Renal cortical epithelial cell (primary cell): ENCODE measurements at places on chromosomes 16 and 17.

DNA sequence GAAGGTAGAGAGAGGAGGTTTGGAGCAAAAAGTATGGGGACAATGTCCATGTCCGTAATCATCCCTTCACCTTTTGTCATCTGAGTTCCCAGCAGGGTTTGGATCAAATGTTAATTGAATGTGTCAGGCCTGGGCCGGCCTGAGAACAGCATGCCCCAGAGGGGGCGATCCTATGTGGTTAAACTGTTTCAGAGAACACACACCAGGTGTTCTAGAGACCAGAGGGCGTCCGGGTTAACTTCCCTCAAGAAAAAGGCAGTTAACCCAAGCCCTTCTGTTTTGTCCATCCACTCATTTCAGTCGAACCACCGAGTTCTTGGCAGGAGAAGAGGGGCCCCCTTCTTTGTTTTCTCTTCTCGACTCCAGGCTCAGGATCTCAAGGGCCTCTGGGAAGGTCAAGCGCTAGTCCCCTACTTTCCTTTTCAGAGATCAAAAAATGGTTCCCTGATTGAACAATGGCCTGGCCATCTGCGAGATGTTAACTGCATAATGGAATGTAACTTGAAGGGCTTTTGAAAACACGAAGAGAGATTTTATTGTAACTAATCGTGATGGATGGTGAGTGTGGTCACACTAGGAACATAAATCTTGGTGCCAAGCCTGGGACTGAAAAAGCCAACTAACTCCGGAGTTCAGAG is 142.5 kb downstream of the IRX3 start:
- no peak for DNase-seq

GRCh38 chr16:62831235-62831850 is 795.1 kb upstream of the CDH8 start:
- no peak for DNase-seq

- no peak for DNase-seq
Measured at GRCh38 chr16:20791923-20792612, 14.2 kb downstream of the ERI2 start.

- peak; percentile 97 for DNase-seq
Measured at GRCh38 chr16:11024333-11025053, 80.1 kb downstream of the CLEC16A start.

GRCh38 chr16:17420816-17421215 is 49.9 kb downstream of the XYLT1 start:
- no peak for DNase-seq

GRCh38 chr17:80006339-80006720 is 29.3 kb downstream of the TBC1D16 start:
- DNase-seq = no peak

GRCh38 chr16:86396422-86396821 is 113.9 kb upstream of the FOXF1 start:
- DNase-seq = no peak

- DNase-seq = no peak
Measured at GRCh38 chr16:62872339-62872738, 836.1 kb upstream of the CDH8 start.

DNA sequence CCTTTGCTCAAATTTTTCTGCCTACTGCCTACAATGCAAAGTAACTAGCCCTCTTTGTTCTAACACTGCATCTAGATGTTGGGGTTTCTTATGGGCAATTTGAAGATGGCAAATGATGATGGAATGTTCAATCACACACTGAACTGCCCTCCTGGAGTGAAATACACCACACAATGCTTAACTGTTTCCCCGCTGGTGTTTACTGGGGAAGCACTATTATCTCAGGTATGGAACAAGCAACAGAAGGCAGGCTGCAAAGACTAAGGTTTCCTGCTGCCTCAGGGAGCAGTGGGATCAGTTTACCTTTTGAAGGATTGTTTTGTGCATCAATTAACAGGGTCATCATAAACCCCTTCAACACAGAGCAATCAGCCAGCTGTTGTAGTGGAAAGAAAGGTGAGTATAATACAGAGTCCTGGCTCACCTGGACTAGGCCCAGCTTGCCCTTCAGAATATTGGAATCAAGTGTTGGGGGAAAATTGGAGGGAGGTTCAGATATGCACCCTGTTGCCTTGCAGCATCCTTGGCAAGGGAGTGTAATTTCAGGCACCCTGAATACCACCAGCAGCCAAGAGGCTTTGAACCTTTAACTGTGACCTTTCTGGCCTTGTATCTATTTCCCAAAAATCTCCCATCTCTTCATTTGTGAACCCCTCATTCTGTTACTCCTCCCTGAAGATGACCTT is 105.4 kb upstream of the CDH11 start:
- DNase-seq = no peak

GRCh38 chr17:47686276-47686635 is 7.7 kb upstream of the TBKBP1 start:
- DNase-seq = peak; percentile 95

GRCh38 chr17:16817201-16817600 is 127.2 kb downstream of the CCDC144A start:
- no peak for DNase-seq

DNA sequence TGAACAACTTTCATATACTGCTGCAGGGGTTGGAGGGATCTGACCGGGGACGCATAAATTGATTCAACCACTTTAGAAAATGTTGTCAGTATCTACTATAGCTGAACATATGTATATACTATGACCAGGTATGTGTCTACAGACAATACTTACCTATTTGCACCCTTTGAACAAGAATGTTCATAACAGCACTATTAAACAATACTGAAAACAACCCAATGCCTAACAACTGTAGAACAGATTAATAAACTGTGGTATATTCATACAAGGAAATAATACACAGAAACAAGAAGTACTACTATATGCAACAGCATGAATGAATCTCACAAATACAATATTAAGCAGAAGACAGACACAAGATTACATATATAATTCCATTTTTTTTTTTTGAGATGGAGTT is 10.5 kb downstream of the BRIP1 start:
- no peak for DNase-seq

DNA sequence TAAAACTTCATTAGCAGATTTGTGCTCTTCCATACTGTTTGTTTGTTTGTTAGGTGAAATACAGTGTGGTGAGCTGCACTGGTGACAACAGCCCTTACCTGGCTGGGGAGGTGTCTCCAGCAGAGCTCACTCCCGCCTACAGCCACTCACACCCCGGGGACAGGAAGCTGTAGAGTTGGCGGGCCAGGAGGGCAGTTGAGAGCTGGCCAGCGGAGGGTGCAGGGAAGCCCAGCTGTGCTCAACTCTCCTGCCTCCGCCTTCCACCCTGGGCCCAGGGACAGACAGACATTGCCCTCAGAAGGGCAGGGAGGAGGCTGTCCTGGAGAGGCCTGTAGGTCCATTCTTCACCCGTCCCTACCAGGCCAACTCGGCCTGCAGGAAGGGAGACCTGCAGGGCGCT is 48.6 kb upstream of the PVALEF start:
- no peak for DNase-seq

DNA sequence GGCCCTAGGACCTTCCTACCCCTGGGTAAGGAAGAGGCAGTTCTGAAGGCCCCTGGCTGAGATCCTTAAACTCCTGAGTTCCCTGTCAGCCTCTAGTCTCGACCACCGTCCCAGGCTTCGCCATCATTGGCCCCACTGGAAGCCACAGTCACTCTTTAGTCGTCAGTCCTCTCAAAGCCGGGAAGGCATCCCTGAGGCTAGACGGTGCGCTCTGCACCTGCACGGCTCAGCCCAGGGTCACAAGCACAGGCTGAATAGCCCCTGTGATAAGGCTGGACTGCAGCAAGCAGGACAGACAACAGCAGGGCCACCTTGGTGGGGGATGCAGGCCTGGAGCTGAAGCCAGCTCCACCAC is 3.3 kb upstream of the HEXIM1 start:
- no peak for DNase-seq

DNA sequence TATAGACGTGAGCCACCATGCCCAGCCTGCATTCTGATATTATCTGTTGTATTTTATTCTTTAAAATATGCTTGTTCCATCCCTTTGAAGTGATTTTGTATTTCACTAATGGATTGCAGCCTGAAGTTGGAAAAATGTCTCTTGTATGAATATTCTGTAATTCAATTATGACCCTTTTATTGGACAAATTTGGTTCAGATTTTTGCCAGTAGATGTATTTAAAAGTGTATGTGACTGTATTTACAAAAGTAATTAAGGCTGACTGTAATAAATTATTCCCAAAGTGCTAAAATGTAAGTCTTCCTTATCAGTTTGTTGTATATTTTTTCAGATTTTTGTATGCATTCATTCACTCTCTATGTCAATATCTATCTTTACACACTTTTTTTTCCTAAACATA is 23.8 kb downstream of the PPM1E start:
- DNase-seq = no peak
